Skeletal muscle cell (primary cell): ENCODE measurements at places on chromosomes 2 and 18.

- DNase-seq, result no peak
Observed at GRCh38 chr2:204665771-204666170, 120.5 kb downstream of the PARD3B start.

GRCh38 chr2:96906729-96907114 is 36.8 kb upstream of the SEMA4C start:
- no peak for DNase-seq

- DNase-seq, result no peak
Observed at GRCh38 chr2:194205568-194206227, 1451.3 kb upstream of the SLC39A10 start.

- DNase-seq, result no peak
Observed at GRCh38 chr18:75527848-75528685, 100.6 kb upstream of the SMIM21 start.

DNA sequence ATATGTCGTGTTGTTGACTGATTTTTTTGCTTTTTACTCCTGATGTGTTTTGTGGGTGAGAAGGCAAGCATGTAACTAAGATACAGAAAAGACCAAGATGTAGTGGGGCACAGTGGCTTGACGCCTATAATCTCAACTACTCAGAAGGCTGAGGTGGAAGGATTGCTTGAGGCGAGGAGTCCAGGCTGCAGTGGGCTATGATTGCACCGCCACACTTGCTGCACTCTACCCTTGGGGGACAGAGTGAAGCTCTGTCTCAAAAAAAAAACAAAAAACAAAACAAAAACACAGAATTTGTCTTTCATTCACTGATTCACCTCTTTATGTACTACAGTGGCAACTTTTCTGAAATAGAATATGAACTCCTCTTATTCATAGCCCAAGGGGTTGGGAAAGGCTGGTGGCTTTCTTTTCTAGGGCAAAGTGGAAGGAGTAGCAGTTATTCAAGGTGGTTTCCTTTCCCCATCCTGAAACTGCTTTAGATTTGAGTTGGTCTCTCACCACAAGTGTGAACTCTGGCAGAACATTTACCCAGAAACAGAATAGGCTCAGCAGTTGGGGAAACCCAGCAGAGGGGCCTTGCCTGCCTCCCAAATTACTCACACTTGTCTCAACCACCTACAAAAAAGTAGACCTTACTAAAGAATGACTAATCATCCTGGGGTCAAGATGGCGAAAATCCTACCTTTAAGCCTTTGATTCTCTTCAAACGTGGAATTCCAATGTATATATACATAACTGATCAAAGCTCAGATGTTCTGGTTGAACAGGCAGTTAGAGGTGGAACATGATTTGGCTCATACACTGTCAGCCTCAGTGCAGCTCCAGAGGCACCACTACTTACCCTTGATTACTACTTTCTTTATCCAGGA is 6.5 kb downstream of the TANK start:
- no peak for DNase-seq

DNA sequence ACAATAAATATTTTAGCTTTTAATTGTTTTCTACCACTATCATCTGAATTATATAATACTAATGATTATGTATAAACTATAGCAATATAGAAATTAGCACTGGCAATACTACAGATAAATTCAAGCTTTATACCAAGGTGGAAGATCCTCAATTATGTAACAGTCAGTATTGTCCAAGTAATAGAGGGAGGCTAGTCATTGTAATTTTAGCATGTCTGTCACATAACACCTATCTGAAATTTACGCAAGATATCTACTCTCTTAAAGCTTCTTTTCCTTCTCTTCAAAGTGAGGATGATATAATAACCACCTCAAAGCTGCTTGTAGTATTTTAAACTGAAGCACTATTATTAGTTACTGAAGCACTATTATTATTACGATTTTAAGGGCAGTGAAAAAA is 12.2 kb downstream of the KCNJ3 start:
- DNase-seq, result no peak

DNA sequence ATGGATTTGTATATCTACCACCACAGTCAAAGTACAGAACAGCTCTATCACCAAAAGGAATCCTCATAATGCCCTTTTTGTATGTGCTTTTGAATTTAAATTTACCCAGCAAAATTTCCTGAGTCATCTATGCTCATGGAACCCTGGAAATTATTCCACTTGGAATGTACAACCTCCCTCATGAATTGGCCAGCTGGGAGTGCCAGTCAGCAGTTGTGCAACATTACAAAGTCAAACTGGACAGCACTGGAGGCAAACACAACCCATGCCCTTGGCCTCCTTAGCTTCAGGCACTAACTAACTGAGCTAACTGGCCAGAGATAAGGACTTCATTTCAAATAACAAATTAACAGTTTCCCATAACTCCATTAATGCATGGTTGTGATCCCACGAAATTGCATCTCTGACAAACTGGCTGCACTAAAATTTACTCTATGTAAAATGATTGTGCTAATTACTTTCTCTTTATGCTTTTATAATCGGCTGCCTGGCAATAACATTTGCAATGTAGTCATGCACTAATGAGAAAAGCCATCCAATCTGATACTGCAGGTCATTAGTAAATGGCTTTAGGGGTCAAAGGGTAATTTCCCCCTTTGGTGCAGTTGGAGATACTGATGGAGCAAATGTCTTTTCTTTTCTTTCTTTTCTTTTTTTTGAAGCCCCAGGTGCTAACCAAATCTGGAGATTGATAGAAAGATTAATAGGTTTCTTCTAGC is 270.5 kb downstream of the ACTR3 start:
- no peak for DNase-seq

- DNase-seq, result no peak
Observed at GRCh38 chr18:33576999-33577646, 896 bp upstream of the ASXL3 start.

DNA sequence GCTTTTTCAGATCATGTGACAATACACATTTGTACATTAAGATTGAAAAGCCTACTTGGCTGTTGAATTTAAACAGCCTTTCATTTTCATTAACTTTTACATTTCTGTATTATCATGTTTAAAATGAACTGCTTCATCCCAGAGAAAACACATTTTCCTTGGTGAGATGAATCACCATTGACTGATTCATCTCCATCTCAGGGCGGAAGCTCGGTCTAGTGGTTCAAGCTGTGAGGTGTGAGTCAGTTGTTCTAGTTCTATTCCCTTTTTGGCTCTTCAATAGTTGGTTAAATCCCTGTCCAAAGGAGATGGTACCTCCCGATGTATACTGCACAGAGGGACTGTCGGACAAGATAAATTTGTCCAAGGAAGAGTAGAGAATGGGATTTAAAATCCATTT is 189.7 kb downstream of the ADCYAP1 start:
- DNase-seq, result peak; percentile 47

DNA sequence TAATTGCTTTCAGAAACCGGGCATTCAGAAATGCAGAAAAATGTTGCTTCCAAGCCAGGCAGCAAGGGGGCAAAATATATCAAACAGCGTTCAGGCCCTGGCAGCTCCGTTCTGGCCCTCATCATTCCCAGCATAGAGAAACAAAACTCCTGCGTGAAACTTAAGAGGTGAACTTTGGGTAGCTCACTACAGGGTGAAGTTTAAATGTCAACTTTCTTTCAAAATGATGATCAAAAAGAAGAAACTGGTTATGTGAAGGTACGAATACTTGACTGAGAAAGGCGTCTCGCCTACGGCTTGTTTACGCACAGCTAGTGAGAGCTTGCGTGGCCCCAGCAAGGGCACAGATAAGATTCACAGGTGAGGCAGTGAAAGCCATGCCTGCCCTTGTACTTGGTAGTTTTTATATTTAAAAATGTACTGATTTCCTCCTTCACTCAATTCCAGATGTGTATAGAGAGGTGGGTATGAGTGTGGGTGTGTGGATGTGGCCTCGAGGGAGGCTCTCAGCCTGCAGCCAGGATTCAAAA is 127.5 kb downstream of the NFATC1 start:
- DNase-seq, result no peak

DNA sequence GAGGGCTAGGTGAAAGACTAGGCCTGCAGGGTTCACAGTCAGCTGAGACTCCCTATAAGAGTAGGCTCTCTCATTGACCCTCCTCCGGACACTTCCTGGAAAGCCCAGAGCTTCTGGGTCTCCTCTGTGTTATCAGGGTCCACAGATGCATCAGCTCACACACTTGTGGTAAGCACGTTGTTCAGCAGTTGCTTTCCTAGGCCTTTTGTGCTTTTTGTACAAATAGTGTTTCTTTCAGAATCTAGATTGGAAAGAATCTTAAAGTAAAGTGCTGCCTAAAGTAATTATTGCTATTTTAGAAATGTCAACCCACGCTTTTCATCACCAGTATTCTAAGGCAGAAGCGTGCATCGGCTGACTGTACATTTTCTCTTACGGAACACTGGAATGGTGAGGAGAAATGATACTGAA is 15.5 kb downstream of the SLC9A2 start:
- no peak for DNase-seq

DNA sequence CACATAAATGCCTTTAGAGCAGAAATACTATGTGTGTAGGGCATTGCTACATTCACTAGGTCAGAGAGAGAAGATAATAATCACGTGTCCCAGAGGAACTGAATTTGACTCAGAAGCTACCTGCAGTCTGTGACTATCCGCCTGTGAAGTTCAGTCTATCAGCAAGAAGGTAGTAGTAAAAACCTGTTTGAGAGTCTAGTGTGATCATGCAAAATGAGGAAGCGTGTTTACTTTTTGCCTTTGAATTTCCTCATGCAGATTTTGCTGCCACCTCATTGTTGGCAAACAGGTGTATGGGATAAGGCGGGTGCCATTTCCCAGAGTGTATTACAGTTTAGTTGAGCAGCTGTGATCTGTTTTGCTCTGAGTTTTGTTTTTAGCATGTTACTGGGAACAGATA is 403.9 kb upstream of the FANCL start:
- DNase-seq, result no peak

DNA sequence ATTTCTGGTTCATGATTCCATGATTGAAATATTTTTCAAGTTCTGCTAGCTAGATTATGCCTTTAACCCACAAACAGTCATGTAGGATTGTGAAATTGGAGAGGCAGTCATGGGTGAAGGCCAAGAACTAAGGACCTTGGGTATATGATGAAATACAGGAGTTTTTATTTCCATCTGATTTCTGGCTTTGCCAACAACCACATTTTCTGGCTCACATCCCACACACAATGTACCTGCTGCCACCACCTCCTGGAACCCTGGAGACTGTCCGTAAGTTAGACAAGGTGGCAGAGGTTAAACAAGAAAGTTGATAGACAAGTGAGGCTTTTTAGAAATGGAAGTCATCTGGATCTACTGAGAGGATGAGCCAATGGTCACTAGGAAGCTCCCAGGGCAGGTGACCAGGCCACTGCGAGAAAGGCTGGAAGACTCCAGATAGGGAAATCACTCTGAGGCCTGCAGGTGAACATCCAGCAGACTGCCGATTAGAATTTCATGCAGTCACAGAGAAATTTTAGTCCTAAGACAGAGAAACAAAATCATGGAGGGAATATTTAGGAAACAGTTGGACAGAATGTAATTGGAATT is 402.0 kb downstream of the ALK start:
- peak; percentile 60 for DNase-seq

- DNase-seq, result no peak
Observed at GRCh38 chr2:64338910-64339500, 115.0 kb upstream of the LGALSL start.

DNA sequence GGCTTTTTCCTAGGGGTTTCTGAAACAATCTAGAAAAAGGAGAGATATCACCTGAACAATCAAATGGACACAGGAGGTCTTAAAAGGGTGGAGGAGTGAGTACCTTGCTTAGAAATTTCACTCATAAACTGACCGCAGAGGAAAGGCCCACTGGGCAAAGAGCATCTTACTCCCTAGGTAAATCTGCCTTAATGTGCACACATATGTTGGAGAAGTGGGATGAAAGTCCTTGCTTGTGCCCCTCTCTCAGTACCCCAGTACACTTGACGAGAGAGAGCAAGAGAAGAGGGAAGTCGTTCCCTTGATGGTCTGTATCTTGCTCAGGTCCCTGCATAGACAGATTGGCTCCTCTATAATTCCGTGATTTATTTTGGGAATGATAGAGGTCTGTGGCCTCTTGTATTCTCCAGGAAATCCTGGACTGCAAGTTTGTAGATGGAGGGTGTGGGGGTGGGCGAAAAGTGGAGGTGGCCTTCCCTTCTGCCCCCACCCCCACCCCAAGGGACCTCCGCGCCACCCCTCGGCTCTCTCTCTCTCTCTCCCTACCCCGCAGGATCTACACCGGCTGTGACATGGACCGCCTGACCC is 6.8 kb downstream of the TBR1 start:
- DNase-seq, result no peak
